ENCODE measurements at places on chromosomes 16 and 17.

GRCh38 chr17:39899215-39899614 is 19.2 kb downstream of the GSDMB start:
- no peak for DNase-seq

- DNase-seq = peak; percentile 74
These were observed 1.4 kb upstream of the SSH2 start for GRCh38 chr17:29931231-29931932.

DNA sequence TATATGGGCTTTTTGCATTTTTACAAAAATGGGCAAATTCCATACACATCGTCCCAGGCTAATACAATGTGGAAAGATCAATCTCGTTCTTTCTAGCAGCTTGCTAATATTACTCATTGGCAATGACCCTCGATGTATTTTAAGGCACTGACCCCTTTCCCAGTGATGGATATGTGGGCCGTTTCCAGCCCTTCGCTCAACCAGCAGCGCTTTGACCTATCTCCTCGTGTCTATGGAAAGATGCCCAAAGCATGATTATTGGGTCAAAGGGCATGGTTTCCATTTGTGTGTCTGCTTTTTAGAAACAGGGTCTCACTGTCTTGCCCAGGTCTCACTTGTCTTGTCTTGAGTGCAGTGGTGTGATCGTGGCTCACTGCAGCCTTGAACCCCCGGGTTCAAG is 273.8 kb downstream of the MRTFB start:
- DNase-seq = no peak

DNA sequence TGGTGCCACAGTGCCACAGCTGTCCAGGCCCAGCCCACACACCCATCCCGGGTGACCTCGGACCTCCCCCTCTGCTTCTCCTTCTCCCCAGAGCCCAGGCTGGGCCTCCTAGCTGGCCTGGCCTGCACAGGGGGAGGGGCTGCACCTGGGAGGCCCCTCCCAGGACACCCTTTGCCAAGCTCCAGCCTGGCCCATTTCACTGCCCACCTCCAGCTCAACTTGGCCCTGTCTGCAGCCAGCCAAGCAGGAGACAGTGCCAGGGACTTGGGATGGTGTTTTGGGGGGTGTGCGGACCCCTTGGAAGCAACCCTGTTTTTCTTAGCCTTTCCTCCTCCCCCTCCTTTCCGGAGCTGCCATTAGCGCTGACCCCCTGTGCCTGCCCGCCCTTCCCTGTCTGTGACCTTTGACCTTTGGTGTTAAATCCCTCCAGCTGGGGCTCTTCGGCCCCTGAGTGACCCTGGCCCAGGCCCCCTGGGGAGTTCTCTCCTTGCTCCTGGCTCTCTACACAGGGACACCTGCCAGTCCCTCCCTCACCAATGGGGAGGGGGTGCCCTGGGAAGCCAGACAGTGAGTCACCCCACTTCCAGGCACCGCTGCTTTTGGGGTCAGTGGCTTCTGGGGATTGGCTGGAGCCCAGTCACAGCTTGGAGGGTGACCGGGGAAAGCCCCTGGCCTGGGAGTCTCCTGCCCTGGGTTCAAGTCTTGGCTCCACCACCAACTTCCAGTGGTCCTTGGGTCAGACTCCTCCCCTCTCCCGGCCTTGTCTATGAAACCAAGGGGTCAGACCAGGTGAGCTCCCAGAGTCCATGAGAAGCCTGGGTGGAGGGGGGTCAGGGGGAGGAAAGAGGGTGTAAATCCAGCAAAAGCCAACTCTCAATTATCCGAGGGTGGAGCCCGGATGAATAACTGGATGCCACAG is 1.9 kb downstream of the GLIS2 start:
- no peak for DNase-seq

- no peak for DNase-seq
These were observed 13.2 kb upstream of the CCL23 start for GRCh38 chr17:36030956-36031355.

- DNase-seq = no peak
These were observed 8.4 kb downstream of the UBALD2 start for GRCh38 chr17:76273445-76274111.

- DNase-seq = no peak
These were observed 13.9 kb upstream of the KIFC3 start for GRCh38 chr16:57815987-57816745.

DNA sequence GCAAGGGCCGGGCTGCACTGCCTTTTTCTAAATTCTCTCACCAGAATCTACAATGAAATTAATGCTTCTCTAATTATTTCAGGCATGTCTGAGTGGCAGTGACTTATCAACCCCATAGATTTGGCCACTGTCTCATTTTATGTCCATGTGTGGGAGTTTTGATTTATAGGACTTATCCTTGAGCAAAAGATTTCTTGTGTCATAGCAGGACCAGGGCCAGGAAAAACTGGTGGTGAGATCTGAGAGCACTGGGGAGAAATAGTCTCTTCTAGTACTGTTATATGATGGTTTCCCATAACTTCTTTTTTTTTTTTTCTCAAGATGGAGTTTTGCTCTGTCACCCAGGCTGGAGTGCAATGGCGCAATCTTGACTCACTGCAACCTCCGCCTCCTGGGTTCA is 1.5 kb upstream of the KRT23 start:
- DNase-seq = no peak

DNA sequence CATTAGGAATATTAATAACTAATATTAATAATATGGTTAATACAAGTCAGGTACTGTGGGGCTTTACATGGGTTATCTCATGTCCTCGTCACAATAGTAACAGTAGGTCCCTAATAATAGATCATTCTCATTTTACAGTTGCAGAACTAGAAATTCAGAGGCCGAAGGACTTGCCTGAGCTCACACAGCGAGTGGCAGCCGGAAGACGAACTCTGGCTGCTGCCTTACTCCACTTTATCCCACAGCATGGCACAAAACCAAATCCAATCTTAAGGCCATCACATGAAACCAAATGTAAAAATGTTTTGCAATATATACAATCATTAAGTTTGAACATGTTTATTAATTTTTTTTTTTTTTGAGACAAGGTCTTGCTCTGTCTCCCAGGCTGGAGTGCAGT is 13.6 kb downstream of the GNA13 start:
- no peak for DNase-seq

DNA sequence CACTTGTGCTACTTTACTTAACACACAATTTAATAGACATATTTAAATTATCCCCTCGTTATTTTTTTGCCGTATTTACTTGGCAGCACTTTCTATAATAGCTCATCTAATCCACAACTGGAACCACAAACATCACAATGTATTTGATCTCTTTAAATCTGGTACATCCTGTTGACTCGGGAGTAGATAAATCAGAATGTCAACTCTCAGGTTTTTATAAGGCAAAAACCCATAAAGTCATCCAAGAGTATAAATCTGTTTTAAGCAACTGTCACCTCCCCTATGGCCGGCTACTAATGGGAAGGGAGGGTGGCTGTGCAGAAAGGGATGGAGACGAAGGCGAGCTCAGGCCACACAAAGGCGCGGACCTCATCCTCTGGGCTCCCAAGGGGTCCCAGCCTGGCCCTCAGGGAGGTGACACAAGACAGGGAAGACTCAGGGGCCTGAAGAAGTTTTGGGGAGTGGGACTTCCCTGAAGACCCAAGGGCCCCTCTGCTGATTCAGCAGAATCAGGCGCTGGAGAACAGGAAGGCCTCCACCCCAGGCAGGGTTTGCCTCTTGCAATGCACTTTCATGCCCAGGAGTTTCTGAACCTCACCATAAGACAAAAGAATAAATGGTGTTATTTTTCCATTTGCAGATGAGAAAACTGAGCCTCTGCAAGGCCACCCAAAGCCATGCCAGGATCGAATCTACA is 122.5 kb downstream of the ZNF423 start:
- no peak for DNase-seq

DNA sequence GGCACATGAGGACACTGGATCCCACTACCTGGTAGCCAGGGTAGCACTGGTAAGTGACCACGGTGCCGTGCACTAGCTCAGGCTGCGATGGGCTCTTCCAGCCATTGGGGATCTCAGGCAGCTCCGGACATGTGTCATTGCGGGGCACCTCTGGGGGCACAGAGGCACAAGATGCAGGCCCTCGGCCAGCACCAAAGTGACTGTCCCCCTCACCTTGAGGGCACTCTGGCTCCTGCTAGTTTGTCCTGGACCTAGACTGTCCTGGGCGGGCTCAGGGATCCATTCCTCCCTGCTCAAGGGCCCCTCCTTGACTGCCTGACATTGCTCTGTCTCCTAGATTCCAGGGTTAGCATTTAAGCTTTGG is 6.7 kb upstream of the PHF12 start:
- DNase-seq = no peak

GRCh38 chr17:4511199-4511932 is 12.7 kb downstream of the SPNS2 start:
- DNase-seq = no peak

- no peak for DNase-seq
These were observed 3.6 kb downstream of the CMC2 start for GRCh38 chr16:81003064-81003463.

- DNase-seq = no peak
These were observed 19.2 kb upstream of the SLC46A1 start for GRCh38 chr17:28425206-28425605.

GRCh38 chr17:70422862-70423261 is 253.5 kb downstream of the KCNJ2 start:
- no peak for DNase-seq

DNA sequence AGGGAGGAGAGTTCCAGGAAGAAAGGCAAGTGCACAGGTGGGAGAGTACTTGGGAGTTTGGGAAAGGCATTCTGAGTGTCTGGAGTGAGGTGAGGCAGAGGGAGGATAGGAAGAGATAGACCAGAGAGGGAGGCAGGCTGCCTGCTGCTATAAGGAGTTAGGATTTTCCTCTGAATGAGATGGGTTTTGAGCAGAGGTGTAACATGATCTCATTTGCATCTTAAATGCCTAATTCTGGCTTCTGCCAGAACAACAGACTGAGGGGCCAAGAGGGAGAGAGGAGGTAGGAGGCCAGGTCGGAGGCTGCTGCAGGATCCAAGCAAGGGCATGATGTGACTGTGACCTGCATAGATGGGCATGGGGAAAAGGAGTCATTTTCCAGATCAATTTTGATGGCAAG is 31.5 kb upstream of the IRX6 start:
- no peak for DNase-seq

DNA sequence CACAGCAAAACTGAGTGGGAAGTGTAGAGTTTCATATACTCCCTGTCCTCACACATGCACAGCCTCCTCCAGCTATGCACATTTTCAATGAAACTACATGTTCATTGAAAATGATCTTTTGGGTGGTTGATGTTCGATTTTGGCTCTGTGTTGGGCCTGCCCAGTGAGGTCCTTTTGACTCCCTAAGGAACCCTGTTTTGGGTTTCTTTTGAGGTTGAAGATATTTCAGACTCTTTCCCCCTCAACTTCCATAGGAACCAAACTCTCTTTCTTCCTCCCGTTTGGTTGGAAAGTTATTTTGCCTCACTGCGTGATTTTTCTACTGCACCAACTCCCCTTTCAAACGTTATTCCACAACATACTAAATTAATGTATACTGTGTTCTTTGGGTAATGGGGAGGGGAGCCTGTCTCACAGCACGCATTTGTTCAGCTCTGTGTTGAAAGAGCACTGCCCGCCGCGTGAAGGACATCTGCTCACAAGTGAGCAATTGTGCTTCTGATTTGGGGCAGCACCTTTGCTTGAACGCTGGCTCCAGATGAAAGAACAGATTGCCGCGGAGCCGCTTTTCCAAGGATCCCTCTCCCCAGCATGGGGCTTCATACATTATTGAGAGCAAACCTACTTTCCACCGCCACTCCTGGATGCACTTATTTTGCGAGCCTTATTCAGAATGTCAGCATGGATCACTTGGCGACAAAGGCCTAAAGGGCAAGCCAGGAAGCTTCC is 385.9 kb downstream of the WWOX start:
- no peak for DNase-seq

Data from COLO829 (cell line).